ENCODE measurements at places on chromosomes 11 and 22.

DNA sequence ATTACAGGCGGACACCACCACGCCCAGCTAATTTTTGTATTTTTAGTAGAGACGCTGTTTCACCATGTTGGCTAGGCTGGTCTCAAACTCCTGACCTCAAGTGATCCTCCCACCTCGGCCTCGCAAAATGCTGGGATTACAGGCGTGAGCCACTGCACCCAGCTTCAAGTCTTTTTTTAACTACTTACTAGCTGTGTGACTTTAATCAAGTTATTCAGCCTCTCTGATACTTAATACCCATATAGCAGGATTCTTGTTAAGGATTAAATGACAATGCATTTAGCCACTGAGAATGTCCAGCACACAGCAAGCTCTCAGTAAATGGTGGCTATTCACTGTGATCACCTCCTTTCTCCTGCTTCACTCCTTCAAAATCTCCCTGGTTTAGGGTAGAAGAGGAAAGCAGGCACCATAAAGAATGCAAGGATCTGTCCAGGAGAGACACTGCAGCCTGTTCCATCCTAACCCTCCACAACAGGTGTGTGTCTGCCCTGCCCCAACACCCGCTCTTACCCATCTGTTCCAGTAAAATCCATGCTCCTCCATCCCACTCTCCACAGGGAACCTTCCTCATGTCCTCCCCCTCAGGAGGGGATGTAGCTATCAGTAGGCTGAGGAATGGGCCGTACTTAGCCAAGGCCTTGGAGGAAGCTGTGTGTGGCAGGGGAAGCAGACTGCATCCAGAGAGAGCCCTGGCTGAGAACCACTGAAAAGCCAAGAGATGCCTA lies 69.3 kb downstream of the MICAL3 start:
- DNase-seq = no peak

DNA sequence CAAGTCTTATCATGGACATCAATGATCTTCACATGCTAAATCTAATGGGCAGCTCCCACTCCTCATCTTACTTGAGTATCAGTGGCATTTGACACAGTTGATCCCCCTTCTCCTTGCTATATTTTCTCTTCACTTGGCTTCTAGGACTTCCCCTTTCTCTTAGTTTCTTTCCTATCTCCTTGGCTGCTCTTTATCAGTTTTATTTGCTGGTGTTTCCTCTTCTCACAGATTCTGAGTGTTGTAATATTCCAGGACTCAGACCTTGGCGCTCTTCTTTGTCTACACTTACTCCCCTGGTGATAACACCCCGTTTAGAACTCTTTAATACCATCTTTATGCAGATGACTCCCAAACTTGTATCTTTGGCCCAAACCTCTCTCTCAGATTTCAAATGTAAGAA lies 33.9 kb upstream of the RASSF10 start:
- no peak for DNase-seq

DNA sequence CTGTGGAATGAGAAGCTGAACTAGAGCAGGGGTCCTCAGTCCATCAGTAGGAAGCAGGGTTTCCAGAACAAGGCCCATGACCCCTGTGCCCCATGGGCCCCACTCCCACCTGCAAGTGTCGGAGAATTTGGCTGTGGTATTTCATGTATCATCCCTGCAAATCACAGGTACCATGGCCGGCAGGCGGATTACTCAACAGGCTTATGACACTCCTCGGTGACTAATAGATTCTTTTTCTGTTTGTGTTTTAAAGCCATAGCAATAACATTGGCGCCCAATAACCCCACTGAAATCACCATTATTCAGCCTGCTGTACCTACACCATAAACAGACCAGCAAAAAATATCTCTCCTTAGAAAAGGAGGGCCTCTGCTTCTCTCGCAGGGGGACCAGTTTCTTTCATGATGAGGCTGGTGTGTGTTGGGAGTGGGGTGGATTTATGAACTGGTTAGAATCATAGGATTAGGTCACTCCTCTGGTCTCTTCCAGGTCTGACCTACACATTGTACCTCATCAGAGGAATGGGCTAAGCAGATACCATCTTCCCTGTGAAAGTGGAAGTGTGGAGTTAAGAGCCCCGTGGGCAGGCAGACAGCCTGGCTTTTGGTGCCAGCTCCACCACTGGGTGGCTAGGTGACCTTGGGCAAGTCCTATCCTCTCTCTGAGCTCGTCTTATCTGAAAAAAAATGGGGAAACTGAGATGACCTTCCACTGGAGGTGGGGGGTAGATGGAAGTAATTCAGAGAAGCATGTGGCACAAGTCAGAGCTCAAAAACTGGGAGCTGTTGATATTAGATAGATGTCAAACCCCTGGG lies 60.2 kb upstream of the WNT11 start:
- DNase-seq = no peak

DNA sequence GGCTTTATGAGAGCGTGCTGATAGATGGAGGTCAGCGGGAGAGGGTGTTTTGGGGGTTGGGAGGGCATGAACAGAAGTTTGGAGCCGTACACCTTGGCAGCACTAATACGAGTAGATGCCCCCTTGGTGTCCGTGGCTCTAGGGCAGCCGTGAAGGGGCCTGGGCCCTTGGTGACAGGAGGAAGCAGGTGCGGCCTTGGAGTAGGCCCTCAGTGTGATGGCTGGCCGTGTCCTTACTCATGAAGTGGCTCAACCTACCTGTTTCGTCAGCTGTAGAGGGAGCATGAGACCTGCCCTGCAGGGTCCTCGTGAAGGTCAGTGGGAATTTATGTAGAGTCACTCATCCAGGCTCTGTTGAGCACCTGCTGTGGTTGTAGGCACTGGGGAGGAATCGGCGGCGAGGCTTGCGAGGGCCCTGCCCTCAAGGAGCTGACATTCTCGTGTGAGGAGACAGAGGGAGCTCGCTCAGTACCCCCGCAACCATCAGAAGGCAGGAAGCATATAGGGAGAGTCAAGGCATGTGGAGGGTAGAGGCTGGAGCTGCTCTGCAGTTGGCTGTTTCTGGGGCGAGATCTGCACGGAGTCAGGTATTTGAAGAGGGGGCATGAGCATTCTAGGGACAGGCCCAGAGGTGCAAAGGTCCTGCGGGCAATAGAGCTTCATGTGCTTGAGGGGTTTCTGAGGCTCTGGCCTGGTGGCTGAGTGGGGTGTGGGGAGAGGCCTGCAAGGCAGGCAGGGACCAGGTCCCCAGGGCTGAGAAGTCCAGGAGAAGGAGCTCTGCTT lies 39.6 kb downstream of the TBC1D22A start:
- no peak for DNase-seq

- no peak for DNase-seq
Observed at GRCh38 chr11:130842001-130842400, 74.3 kb downstream of the SNX19 start.

DNA sequence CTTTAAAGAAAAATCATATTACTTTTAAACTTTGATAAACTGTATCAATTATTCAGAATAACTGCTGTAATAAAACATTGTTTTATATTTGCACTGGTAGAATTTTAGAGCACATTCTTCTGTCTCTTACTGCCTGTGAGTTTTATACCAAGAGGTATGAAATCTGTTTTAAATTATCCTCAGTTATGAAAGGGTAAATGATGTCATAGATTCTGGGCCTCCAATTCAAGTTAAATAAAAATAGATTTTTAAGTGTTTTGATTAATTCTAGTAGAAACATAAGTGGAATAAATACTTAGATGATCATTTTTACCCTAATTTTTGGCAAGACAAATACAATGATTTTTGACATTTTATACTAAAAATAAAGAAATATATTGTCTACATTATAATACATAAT lies 93.0 kb downstream of the GUCY1A2 start:
- DNase-seq = no peak

DNA sequence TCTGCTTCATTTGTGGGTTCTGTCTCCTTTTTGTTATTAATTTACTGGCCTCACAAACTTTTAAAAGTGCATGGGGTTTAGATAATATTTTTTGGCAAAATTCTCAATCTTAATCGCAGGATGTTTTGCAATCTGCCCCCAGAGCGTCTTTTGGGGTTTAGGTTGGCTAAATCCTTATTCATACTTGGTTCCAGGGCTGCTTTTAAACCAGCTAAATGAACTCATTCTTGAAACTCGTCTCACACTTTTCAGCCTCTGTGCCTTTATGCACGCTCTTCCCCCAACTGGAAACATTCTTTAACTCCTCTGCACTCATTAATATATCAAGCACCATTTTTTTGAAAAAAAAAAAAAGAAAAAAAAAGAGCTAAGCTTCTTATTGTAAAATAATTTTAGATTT lies 131.7 kb downstream of the KIF18A start:
- DNase-seq = no peak

DNA sequence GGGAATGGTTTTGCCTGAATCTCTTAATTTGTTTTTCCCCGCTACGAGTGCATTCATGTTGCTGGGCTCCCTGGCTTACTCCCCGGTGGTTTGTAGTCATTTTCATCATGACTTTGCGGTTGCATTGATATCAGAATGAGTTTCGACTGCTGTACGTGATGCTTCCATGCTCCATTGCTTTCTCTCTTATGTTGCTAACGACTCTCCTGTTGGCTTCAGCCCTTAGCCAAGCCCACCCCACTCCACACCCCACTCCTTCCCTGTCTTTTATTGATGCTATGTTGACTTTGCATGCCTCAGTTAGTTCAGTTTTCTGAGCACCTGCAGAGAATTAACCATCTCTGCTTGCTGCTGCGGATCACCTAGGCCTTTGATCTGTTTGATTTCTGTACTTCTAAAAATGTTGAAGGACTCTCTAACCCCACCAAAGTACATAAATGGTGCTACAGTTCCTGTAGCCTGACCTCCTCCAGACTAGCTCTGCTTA lies 65.3 kb downstream of the ARFGAP2 start:
- DNase-seq = no peak

GRCh38 chr11:64181506-64182411 lies 4.2 kb upstream of the STIP1 start:
- peak; percentile 80 for DNase-seq

DNA sequence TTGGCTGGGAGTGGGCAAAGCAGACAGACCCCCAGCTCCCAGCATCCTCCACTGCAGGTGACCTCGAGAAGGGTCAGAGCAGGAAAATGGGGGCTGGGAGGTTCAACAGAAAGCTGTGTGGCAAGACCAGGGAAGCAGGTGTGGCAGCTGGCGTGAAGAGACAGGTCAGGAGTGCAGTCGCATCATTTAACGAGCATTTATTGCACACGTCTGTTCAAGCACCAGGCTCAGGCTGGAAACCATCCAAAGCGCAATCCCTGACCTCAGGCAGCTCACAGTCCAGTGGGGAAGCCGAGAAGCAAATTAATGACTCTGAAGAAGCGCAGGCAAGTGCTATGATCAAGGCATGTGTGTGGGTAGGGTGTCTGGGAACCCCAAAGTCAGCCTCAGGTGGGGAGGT lies 7.4 kb downstream of the SLC25A45 start:
- no peak for DNase-seq

DNA sequence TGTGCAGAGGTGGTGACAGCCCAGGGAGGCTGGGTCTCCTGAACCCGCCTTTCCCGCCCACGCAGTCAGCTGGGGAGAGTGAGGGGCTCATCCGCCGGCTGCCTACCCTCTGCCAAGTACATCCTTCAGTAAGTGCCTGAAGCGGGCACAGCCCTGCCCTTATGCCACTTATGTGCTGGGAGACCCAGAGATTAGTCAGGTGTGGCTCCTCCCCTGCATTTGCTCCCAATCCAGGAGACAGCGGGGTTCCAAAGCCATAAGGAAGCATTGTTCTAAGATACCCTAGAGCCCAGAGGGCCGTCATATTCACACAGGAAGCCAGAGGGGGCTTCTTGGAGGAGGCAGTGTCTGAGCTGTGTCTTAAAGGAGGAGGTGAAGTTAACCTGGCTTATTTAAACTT lies 5.8 kb upstream of the PPP6R3 start:
- DNase-seq = no peak

- no peak for DNase-seq
Observed at GRCh38 chr22:37508431-37508992, 10.7 kb downstream of the CARD10 start.

DNA sequence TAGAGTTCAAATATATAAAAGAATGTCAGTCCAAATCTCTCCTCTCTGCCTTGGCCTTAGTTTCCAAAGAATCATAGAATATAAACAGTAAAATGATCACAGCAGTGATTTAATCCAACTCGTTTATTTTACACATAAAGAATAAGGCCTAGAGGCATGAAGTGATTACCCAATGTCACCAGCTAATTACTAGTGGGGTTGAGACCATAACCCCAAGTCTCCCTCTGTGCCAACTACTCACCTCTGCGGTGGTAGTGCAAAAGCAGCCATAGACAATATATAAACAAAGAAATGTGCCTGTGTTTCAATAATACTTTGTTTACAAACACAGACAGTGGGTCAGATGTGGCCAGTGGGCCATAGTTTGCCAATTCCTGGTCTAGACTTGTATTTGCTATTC lies 96.6 kb upstream of the FAT3 start:
- no peak for DNase-seq

DNA sequence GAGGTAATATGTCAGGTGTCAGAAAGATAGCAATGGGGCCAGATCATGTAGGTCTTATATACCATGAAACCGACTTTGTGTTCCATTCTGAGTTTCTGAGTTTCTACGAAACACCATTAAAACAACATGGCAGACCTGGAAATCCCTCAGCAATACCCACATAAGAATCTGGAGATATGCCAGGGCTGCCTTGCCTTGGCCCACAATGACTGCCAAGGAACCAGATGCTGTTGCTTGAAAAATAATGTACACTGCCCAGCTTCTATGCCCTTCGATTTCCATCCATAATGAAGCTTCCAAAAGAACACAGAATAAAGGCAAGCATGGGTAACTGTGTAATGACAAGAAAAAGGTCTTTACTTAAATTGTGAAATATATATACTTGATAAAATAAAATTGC lies 277.4 kb downstream of the SOX6 start:
- DNase-seq = no peak

DNA sequence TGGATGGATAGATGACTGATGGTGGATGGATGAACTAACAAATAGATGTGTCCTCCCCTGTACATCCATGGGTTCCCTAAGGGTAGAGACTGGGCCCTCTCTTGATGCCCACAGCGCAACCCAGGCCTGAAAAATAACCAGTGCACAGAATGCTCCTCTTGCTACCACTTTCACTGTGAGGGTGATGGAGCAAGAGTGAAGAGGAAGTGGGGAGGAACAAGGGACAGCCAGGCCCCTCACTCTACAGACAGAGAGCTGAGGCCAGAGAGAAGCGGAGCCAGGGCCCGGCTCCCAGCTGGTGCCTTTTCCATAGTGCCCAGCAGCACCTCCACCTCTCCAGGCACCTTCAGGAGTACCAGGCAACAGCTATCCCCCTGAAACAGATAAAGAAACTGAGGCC lies 67.7 kb downstream of the THAP12 start:
- no peak for DNase-seq

DNA sequence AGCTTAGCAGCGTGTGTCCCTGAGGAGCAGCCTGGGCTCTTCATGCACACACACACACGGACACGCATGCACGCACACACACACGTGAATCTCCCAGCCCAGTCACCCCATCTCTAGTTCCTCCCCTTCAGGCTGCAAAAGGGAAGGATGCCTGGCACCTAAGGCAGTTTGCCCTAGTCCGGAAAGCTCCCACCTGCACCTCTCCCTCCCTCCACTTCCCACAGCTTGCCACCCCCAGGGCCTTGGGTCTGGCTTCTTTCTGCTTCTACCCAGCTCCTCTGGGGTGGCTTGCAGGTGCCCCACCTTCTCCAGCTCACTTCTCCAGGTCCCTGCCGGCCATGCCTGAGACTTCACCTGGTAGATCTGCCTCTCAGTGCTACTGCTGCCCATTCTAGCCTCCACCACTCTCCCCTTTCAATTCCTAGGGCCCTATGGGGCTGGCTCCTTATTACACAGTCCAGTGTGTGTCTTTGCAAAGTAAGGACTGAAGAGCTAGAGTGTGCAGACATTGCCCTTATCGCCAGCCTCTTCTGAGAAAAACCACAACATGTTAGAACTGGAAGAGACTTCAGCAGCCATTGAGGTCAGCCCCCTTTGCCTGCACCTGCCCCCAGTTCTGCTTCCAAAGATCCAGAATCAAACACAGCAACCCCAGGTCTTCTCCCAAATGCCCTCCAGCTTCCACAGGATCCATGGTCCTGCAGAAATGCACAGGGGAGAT lies 33.5 kb upstream of the CHST1 start:
- no peak for DNase-seq
